ENCODE measurements at places on chromosomes 12 and 14. TPM values are rescaled to one million over a fixed set of nuclear protein-coding genes. Genes with fewer than 3 reads are reported as not detected.
A peak's percentile ranks its signal among the peaks of the same experiment; 100 is the strongest.

- DNase-seq = no peak
These were observed 68.9 kb downstream of the KDM2B start for GRCh38 chr12:121511916-121512315.

The WASHC3 gene
- total RNA-seq = 38.8 TPM

GRCh38 chr14:64574371-64575107 lies 24.8 kb downstream of the PPP1R36 start:
- no peak for DNase-seq

The LMNTD1 gene
- total RNA-seq = not detected

DNA sequence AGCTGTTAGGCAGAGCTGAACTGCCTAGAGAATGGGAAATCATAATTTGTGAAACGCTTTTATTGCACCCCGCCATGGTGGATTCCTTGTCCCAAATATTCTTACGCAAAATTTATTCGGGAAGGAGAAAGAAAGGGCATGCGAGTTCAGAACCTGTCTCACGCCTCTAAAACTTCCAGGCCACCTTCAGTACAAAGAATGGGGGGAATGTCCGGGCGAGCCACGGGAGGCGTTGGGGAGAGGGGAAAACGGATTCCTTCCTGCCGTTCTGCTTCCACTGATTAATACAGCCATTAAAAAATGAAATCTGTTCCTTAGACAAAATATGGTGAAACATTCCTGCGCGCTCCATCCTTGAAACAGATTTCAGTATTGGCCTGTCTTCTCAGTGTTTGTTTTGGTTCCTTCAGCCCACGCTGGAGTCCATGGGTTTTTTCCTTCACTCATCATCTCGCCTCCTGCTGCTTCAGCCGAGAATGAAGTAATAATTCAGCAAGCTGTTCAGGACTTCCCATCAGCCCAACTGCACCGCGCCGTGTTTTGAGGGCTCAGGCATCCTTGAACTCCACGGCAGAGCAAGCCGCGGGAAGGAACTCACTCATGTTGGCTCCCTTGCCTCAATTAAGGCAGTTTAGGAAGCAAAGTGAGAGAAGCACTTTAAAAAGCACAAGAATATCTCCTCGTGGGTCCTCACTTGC lies 47.7 kb upstream of the CDKN3 start:
- no peak for DNase-seq

GRCh38 chr14:59359431-59360124 lies 105.6 kb downstream of the GPR135 start:
- DNase-seq = no peak

- no peak for DNase-seq
These were observed 2.3 kb upstream of the RNU7-1 start for GRCh38 chr12:6941267-6941666.

The CCDC196 gene
- total RNA-seq = not detected

DNA sequence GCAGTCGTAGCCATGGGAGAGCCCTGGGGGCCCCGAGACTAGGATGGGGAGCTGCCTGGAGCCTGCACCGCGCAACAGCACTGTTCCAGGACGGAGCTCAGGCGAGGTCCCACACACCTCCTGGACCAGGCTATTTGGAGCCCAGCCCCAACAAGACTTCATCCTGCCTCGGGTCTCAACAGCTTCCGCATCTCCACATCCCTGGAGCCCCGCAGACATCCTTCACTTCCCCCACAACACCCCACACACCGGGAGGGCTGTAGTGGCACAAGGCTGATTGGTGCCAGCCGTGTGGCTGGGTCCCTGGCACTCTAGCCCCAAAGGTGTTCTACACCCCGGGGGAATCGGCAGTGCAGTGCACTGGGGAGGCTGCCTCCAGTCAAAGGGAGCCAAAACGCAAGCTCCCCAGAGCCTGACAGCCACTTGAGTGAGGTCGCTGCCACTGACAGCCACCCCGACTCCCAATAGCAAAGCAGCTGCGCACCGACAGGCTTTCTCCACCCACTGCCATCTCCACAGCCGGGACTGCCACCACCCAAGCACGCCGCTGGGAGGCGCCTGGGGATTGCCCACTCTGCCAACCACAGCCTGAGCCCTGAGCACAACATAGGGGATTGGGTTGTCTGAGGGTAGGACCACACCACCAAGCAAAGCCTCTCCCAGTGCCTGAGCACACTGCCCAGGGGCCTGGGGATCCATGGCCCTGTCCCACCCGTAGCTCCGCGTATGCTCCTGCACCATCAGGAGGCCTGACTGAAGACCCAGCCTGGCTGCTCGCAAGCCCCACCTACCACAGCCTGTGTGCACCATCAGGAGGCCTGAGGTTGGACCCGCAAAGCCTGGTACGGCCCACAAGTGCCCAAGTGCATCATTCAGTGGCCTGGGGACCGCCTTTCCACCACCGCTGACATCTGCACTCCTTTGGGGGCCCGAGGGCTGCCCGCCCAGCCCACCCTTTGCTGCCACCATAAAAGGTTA lies 13.2 kb upstream of the KLRF1 start:
- peak; percentile 86 for DNase-seq

DNA sequence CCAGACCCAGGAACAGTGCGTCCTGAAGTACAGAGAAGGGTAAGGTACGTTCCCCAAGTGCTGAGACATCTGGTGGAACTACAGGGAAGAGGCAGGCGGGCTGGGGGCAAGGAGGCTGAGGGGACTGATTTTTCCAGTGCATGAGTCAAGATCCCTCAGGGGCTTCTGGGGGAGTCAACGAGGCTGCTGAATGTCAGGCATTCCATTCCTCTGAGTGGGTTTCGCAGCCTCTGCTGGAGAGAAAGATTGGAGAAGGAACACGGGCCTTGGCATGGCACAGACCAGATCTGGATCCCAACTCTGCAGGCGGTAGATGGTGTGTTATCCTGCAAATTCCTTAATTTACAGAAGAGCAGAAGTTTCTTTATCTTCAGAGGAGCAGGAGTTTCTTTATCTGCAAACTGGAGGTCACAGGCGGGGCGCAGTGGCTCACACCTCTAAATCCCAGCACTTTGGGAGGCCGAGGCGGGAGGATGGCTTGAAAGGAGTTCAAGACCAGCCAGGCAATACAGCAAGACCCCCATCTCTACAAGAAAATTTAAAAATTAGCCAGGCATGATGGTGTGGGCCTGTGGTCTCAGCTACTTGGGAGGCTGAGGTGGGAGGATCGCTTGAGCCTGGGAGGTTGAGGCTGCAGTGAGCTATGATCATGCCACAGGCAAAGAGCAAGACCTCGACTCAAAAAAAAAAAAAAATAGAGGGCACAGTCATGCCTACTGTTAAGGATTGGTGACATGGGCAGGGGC lies 132.6 kb upstream of the MAP1LC3B2 start:
- no peak for DNase-seq

- no peak for DNase-seq
These were observed 979.0 kb downstream of the SLC6A15 start for GRCh38 chr12:83933615-83934014.

- no peak for DNase-seq
These were observed 42.4 kb upstream of the CCDC175 start for GRCh38 chr14:59619061-59619460.

GRCh38 chr14:104001003-104001402 lies 58.7 kb upstream of the RD3L start:
- DNase-seq = peak; percentile 13

DNA sequence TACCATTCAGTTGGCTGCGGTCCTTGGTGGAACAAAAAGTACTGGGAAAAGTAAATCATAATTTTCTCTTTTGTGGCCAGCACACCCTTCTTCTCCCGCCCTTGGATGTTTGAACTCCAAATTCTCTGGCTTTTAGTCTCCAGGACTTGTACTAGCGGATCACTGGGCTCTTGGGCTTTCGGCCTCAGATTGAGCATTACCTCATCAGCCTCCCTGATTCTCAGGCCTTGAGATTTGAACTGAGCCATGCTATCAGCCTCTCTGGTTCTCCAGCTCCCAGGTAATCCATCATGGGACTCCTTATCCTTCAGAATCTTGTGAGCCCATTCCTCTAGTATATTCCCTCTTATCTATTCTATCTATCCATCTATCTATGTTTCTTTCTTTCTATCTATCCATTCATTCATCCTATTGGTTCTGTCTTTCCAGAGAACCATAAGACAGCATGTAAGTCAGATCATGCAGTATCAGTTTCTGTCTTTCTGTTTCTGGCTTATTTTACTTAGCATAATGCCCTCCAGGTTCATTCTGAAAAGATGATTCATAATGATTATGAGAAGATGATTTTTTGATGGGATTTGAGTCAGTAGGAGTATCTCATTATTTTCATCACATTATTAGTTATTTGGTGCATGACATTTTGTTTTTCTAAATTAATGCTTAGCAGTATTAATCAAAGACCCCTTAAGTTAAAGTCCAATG lies 814.9 kb downstream of the LRFN5 start:
- DNase-seq = no peak

- no peak for DNase-seq
These were observed 3.9 kb upstream of the DACT1 start for GRCh38 chr14:58633831-58634230.

- no peak for DNase-seq
These were observed 38.4 kb downstream of the WASHC3 start for GRCh38 chr12:102023343-102023930.

- no peak for DNase-seq
These were observed 530 bp upstream of the FOXN4 start for GRCh38 chr12:109309381-109310246.
